ENCODE measurements at places on chromosomes 4 and X.

- peak; percentile 75 for ATAC-seq
Measured at GRCh38 chr4:165201806-165202205, 5.6 kb upstream of the KLHL2 start.

DNA sequence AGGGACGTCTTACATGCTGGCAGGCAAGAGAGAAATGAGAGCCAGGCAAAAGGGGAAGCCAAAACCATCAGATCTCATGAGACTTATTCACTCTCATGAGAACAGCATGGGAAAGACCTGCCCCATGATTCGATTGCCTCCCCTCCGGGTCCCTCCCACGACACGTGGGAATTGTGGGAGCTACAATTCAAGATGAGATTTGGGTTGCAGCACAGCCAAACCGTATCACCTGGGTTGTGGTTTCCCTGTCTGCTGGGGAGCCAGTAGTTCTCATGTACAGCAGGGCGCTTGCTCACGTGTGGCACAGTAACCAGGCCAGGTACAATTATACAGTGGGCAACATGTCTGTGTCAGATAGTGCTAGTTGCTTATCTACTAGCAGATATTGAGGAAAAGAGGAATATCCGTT is 11.1 kb upstream of the RS1 start:
- no peak for ATAC-seq

- no peak for ATAC-seq
Measured at GRCh38 chrX:109855501-109855900, 122.4 kb upstream of the ACSL4 start.

DNA sequence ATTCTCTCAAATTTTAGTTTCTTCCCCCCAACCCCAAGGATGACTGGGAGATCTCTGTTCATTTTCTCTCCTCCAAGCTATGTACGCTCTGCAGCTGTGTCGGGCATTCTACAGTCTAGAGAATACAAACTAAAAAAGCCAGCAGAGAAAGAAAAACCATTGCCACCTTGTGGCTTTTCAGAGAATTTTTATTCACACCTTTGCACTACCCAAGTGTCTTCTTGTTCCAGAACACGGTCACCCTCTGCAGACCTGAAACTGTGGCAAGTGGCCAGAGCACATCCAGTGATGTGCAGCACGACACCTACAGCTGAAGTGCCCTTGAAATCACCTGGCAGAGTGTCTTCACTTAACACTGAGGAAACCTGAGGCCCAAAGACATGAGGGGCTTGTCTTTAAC is 68.6 kb downstream of the CHST7 start:
- peak; percentile 87 for ATAC-seq

DNA sequence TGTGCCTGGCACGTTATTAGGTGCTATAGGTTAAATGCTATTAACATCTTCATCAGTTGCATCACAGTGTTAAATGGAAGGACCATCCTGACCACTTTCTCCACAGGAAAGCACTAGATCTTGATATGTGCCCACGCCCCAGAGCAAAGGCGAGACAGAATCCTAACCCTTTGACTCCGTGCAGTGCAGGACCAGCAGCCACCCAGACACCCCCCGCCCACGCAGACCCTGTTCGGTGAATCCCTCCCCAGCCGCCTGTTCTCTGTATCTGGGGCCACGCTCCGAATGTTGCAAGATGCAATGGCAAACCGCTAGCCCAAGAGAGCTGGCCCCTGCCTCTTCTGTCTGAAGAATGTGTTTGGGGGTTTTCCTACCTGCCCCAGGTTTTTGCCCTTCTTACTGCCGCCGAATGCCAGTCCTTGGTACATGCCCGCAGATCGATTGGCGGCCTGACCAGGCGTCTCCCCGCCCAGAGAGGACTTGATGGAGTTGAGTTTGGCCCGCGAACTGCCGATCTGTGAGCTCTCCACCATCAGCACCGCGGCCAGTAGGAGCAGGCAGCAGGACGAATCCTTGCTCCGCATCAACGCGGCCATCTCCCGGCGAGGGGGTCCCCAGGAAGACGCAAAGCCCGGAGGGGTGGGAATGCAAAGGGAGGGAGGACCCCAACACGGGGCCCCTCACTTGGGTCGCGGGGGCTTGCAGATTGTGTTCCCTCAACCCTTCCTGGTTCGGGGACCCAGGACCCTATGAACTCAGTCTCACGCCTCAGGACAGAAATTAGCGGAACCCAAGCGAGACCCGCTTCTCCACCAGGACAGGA is 906 bp downstream of the DKK2 start:
- peak; percentile 61 for ATAC-seq

DNA sequence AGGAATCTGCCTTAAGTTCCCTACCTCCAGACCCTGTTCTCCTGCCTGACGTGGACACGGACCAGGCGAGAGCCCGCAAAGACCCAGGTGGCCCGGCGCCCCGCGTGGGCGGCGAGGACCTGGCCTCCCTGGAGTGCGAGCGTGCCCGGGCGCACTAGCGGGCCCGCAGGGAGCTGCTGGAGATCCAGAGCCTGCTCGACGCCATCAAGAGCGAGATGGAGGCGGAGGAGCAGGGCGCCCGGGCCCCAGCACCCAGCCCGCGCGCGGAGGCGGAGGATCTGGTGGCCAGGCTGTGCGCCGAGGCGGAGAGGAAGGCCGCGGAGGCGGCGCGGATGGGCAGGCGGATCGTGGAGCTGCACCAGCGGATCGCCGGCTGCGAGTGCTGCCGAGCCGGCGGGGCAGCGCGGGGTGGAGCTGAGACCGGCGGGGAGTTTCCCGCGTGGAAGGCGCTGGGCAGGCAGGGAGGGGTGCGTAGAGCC is 18.2 kb downstream of the MRFAP1 start:
- no peak for ATAC-seq

- ATAC-seq: no peak
Measured at GRCh38 chrX:155179346-155179997, 36.8 kb upstream of the VBP1 start.

- ATAC-seq: peak; percentile 88
Measured at GRCh38 chr4:21113496-21114223, 413.4 kb downstream of the PACRGL start.

GRCh38 chr4:13546142-13546940 is 2.0 kb upstream of the NKX3-2 start:
- ATAC-seq: no peak

GRCh38 chr4:185370268-185370949 is 25.3 kb downstream of the LRP2BP start:
- ATAC-seq: no peak

DNA sequence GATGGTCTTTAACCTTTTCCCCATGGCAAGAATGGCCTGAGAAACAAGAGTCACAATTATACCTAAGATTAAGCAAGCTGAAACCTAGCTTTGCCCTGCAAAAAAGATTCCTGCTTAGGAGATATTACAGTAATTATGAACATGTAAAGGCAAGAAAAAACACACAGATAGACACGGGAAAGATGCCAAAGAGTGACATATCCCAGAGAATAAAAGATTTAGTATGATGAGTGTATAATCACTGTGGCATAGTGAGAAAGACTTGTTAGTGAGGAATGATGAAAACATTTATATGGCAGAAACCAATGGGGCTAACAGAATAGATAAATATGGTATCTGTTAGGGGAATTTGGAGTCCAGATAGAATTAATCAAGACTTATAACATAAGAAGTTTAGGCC is 29.6 kb upstream of the TASL start:
- no peak for ATAC-seq

GRCh38 chrX:149916745-149917392 is 12.5 kb upstream of the HSFX4 start:
- ATAC-seq: no peak

GRCh38 chrX:21168401-21169160 is 205.6 kb upstream of the CNKSR2 start:
- no peak for ATAC-seq

DNA sequence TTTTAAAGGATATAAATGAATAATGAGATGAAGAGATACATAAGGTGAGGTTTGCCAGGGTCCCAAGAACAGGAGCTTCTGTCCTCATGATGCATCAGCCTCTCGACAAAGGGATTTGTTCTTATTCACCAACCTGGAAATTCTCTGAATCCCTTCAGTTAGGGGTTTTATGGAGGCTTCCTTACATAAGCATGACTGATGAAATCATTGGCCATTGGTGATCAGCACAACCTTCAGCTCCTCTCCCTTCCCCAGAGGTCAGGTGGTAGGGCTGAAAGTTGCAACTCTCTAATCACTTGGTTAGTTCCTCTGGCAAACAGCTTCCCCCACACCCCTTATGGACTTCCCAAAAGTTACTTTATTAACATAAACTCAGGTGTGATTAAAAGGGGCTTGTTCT is 222.0 kb downstream of the SPRY1 start:
- ATAC-seq: no peak

DNA sequence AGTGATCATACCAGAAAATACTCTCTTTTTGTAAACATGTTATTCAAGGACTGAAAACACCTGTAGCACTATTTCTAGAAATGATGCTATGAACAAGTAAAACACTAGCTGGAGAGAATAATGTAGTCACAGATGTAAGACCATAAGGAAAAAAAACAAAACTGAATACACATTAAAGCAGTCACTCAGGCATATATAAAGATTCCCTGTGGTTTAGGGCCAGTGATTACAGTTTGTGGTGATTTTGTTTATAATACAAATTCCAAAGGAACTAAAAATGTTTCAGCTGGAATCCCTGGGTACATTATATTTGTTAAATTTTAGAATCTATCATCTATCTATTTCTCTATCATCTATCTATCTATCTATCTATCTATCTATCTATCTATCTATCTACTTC is 777.8 kb upstream of the FRG1 start:
- ATAC-seq: no peak

GRCh38 chr4:112492321-112492720 is 23.7 kb downstream of the NEUROG2 start:
- ATAC-seq: no peak

DNA sequence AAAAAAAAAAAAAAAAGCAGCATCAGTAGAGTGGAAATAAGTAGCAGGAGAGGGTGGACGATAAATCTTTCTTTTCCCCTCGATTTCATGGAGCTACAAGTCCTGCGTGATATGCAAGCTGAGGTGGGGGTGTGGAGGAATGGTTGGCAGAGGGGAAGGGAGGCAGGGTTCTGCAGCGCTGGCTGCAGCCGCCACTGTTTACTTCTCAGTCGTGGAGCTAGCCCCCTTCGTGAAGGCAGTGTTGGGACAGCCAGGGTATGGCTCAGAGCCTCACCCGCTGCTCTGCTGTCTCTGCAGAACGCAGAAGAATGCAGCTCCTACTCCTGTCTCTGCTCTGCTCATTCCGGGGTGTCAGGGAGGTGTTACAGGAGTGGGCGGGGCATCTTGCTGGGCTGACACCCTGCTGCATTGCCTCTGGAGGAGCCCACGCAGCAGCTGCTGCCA is 140.6 kb downstream of the GPM6A start:
- peak; percentile 74 for ATAC-seq

DNA sequence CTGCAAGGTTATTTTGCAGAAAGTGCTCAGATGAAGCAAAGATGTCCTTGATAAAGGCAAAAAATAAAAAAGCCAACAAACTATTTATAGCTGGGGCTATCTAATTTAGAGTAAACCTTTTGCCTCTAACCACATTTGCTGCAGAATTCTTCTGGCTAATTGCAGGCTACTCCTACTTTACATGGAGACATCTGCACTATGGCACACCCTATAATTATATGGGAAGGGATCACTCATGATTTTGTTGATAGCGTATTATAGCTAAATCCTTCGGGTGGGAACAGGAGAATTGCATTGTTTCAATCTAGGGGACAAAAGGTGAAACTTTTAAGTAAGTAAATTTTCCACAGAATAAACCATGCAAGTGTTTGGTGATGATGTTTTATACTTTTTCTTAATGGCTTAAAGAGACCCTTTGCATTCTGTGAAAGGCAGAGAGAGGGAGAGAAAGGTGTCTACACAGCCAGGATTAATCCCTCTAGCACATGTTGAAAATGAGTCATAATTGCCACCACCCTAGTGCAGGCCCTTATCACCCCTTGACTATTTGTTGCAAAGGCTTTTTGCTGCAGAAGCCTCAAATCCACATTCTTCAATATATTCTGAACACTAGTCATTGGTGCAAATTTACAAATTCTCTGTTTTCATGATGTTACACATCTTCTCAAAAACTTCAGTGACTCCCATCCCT is 221.3 kb upstream of the BMP3 start:
- ATAC-seq: no peak

GRCh38 chrX:16628946-16629595 is 20.9 kb upstream of the S100G start:
- ATAC-seq: peak; percentile 36

DNA sequence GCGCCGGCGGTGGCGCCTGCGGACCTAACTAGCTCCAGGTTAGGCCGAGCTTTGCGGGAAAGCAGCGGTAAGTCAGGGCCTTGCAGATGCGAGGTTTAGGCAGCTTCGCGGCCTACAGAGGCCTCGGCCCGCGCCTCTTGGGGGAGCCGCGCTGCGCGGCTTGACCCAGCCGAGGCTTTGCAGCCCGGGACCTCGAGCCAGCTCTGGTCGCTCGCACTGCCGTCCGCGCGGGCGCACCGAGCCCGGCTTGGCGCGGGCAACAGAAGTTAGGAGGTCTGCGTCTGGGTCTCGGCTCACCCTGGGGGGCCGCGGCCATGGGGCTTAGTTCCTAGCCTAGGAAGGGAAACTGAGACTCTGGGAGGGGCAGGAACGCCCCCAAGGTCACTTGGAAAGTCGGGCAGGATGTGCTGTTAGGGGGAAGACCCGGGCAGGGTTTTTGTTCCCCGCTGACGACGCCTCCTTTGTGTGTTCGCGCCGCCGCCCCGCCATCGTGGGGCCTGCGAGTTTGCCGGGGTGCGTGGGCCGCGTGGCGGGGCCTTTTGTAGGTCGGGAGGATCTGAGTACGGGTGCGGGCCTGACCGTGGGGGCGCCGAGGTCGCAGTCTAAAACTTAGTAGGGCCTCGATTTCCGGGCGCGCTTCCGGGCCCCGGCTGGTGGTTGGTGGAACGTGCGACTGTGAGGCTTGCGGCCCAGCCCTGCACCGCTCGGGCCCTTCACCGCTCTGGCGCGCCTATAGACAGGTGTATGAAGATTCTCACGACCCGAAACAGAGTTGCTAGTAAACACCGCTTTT is 482 bp downstream of the RNF4 start:
- ATAC-seq: peak; percentile 68

- ATAC-seq: peak; percentile 71
Measured at GRCh38 chrX:110180928-110181310, 137.0 kb downstream of the AMMECR1 start.

DNA sequence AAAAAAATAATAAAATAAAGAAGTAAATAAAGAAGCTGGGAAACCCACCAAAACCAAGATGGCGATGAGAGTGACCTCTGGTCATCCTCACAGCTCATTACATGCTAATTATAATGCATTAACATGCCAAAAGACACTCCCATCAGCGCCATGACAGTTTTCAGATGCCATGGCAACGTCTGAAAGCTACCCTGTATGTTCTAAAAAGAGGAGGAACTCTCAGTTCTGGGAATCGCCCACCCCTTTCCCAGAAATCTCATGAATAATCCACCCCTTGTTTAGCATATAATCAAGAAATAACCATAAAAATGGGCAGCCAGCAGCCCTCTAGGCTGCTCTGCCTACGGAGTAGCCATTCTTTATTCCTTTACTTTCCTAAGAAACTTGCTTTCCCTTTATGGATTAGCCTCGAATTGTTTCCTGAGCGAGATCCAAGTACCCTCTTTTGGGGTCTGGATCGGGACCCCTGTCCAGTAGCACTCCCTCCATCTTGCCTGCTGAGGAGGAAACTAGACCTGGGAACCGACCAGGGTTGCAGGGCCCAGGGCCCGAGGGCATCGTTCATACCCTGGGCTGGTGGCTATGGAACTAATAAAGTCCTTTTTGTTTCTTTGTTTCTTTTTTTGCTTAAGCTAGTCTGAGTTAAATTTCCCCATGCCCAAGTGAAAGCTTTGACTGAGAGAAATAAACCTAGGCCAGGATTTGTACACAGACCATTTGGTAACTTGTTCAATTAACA is 30.9 kb downstream of the HTT-AS start:
- ATAC-seq: no peak

GRCh38 chr4:42658261-42658660 is 1.4 kb upstream of the ATP8A1 start:
- no peak for ATAC-seq

- no peak for ATAC-seq
Measured at GRCh38 chr4:107125496-107125895, 89.4 kb upstream of the DKK2 start.
